ENCODE measurements at places on chromosomes 11 and 22.

DNA sequence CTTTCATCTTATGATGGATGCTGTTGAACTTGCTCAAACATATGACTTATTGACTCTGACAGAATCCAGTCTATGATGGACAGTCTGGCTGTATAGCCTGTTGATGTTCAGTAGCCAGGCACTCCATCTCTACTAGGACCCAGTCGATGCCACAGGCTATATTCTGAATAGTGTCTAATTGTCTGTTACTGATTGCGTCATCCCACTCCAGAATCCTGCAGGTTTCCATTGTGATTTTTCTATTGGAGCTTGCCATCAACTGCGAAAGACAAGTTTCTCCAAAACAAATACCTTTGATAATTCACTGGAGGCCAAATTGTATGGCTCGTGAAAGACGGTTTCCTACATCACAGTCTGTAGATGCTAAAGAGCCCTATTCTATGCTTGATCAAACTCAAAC, 481.7 kb upstream of the CHORDC1 start:
- DNase-seq = no peak

GRCh38 chr11:3840004-3840869, 522 bp downstream of the RHOG start:
- DNase-seq = peak; percentile 25

DNA sequence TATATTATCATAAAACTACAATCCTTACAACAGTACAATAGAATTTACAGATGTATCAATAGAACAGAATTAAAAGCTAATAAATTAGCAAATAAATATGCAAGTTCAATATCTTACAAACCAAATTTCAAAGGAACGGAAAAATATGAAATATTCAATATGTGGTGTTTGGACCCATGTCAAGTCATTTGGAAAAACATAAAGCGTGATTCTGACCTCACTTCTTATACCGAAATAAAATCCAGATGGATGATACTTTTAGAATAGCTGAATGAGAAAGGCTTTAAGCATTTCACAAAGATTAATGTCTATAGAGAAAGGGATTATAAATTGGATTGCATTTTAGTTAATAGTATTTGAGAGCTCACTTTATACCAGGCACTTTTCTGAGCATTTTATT, 92.8 kb upstream of the TEAD1 start:
- no peak for DNase-seq

GRCh38 chr11:78418584-78419211, 1.1 kb upstream of the GAB2 start:
- no peak for DNase-seq

- no peak for DNase-seq
Measured at GRCh38 chr11:133832991-133833897, 12.1 kb downstream of the SPATA19 start.

DNA sequence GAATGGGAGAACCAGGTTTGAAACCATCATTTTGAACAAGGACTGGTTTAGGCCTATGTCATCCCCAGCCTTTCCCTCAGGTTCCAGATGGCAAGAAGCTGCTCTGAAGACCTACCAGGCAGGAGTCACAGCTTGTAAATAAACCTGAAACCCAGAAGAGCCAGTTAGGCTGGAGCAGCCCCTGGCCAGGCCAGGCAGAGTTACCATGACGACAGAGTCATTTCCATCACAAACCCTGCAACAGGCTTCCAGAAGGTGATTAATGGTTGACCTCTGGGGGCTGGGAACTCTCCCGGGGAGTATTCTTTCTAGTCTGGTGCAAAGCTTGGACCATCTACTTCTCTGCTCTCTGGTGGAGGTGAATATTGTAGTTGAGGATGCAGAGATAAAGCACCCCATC, 164.1 kb upstream of the NCAM1 start:
- DNase-seq = no peak

DNA sequence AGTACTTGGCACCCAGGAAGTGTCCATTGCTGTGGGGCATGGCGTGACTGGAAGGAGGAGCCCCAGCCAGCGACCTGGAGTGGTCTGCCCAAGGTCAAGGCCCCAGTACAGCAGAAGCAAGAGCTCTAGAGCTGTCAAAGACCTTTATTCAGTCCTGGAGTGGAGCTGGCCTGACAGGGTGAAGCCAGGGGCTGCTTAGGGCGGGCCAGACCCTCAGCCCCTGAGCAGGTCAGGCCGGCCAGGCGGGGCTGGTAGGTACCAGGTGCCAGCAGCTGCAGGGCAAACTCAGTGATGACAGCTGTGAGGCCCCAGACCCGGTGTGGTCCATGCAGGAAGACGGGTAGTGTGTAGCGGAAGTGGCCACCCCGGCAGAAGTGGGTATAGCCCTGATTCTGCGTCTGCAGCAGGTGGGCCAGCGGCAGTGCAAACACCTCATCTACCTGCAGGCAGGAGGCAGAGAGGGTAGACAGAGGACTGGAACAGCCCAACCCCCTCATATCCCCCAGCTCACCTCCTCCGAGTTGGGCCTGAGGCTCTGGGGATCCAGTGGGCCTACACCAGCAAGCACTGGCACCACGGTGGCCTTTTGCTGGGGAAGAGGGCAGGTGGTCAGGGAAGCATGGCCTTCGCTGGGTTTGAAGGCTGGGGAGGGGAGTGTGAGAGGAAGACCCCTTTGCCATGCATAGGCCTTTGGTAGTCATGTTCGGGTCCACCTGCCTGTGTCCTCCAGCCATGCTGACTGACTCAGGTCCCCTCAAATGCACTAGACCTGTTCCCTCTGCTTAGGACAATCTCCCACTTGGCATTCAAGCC, 1.7 kb downstream of the NUDT8 start:
- DNase-seq = no peak

- no peak for DNase-seq
Measured at GRCh38 chr11:111039982-111040381, 205.5 kb upstream of the POU2AF2 start.

DNA sequence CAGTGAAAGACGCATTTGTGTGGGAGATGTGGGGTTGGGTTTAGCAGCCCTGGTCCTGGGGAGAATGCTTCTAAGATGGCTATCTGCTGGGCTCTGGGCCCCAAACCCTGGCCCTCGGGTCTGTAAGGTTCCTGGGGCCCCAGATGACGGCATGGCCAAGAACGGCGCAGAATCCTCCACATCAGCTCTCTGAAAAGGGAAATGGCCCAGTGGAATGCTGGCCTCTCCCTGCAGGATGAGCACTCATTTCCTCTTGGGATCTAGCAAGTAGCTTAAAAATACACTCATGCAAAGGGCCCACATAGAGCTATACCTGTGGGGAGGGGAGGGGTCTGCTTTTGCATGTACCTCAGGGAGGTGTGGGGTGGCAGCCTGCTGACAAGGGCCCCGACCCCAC, 37.5 kb upstream of the LINC01488 start:
- no peak for DNase-seq

- DNase-seq = no peak
Measured at GRCh38 chr11:70471254-70471653, 72.9 kb downstream of the CTTN start.

- no peak for DNase-seq
Measured at GRCh38 chr22:17915676-17916075, 108.7 kb downstream of the MICAL3 start.

- DNase-seq = no peak
Measured at GRCh38 chr11:75565221-75565814, 3.3 kb downstream of the SERPINH1 start.

- DNase-seq = no peak
Measured at GRCh38 chr22:49935561-49935960, 17.1 kb downstream of the CRELD2 start.

DNA sequence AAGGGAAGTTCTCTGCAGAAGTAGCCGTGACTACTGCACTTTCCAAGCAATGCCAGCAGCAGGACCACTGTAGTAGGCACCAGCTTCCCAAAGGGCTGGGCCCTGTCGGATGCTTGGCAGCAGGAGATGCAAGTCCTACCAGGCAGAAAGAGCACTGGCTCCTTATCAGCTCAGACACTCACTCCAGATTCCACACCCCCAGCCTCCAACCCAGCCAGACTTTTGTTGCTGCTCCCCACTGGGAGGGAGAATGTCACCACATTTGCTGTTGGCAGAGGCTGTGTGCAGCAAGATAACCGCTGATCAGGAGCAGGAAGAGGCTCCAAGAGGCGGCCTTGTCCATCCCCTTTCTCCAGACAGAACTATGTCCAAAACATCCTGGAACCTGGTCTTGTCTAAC, 118.7 kb downstream of the C11orf58 start:
- DNase-seq = no peak

GRCh38 chr11:120184946-120185705, 25.7 kb upstream of the OAF start:
- DNase-seq = no peak

All from COR-L47 (cell line).